ENCODE measurements at places on chromosomes 16 and 17.

DNA sequence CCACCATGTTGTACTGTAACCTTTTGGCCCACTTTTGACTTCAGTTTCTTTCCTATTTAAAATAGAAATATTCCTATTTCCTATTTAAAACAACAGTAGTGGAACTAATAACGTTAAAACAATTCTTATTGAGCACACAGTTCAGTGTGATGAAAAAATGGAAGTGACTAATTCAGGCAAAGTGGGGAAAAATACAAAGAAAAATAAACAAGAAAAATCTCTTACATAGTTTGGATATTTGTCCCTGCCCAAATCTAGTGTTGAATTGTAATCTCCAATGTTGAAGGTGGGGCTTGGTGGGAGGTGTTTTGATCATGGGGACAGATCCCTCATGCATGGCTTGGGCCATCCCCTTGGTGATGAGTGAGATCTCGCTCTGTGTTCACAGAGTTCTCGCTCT, 198.1 kb upstream of the CPHXL start:
- no peak for DNase-seq

DNA sequence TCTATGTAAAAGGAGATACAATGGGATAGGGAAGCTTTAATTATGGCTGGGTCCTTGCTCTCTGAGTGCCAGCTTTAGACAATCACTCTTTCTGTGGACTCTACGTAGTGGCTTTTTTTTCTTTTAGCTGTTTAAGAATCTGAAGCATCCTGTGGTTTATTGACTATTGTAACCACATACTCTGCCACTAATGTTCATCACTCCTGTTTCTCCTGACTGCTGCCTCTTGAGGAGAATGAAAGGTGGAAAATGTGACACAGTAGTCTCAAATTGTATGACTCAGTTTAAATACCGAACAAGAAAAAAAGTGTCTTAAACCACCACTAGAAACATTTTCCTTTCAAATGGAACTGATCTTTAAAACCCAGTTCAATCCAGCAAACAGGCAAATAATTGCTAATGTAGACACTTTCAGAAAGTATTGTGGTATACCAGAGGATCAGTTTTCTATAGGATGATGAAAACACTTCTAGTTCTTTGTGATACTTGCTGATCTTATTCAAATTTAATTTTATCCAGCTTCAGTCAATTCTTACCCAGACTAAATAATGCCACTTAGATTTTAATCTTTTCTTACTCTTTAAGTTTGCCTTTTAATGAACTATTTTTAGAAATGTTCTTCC, 302.7 kb upstream of the PMFBP1 start:
- no peak for DNase-seq

DNA sequence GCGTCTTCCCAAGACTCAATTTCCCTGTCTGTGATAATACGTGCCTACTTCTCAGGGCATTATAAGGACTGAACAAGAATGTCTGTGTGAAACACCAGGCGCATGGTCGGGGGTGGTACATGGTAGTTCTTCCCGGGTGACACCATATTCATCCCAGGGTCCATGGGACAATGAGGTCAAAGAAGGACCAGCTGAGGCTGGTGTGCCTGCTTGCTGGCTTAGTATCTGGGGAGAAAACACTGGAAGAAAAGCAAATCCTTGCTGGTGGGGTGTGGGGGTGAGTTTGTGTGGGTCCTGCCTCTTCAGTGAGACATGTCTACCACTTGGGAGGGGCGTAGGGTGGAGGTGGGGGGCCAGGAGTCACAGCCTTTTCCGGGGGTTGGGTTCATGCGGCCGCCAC, 174.2 kb downstream of the RAB11FIP4 start:
- DNase-seq, result no peak

DNA sequence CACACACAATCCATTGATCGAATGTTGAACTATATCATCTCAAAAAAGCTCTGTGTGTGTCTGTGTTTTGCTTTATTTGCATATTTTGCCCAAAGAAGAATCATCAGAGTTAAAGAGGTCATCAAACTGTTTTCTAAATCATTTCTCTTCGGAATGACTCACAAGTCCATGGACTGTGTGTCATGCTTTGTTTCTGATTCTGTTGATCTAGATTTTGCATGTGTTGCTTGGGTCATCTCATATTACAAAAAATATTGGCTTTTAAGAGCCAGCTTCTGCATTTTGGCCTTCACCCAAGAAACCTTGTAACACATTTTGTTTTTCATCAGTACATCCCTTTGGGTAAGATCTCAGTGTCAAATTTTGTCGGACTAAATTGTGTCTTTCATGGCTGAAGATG, 471.2 kb upstream of the HSBP1 start:
- no peak for DNase-seq

- DNase-seq, result no peak
Observed at GRCh38 chr16:15880434-15881308, 7.7 kb downstream of the CEP20 start.

DNA sequence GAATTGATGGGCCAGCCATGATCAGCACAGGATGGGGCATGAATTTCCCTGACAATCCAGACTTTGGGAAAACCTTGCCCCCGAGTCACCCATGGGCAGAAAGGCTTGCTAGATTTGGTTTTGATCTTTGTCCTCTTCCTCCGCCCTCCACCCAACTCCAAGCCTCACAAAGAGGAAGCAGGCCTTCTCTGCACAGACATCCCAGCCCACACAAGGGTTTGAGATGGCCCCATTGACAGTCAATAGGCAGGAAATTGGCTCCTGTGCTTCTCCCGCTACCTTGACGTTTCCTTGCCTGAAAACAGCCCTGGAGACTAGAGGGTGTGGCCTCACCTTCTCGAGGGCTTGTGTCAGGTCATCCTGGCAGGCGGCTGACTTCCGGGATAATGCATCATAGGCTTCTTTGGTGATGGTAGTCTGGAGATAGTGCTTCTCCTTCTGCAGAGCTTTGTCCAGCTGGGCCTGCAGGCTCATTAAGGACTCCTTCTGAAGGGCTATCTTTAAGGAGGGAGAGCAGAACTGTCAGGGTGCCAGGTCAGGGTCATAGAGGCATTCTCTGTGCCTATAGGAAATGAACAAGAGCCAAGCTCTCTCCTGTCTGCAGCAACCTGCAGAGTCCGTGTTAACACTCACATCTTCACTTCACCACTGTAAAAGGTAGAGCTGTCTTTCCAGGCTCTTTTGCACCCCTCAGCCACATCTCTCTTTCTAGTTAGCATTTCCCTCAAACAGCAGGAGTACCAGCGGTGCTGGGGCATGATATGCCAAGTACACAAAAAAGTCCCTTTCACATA, 32.2 kb downstream of the DHX38 start:
- no peak for DNase-seq

DNA sequence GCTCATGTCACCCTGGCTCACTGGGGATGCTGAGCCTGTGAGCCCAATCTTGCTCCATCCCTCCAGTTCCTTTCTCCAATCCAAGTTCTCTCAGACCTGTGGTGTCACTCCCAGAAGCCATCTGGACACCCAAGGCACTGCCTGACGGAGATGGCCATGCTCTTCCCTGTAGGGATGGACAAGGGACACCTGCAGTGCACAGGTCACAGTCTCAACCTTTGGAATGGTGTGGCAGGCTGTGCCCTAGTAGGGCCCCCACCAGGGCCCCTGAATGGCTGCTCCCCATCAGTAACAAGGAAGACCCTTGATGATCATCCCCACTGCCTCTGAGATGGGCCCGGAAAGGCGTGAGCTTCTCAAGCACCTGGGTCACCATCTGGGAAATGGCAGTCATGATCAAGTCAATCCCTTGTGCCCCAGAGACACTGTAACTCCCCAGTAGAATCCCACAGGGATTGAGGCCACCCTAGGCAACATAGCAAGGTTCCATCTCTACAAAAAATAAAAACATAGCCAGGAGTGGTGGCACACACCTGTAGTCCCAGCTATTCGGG, 822.5 kb downstream of the KCNJ18 start:
- DNase-seq, result no peak

DNA sequence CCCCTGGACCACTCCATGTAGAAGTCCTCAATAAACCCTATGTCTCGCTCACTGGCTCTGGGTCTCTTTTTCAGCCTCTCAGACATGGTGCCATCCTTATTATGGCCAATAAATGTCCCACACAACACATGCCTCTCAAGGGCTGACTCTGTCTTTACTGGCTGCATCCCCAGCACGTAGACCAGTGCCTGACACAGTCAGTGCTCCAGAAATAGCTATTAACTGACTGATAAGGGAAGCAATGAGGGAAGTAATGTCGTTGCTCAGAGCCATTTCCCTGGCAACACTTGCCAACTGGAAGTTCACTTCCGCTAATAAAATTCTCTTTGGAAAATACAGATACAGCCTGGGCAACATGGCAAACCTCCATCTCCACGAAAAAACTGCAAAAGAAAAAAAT, 19.1 kb upstream of the APOH start:
- no peak for DNase-seq

GRCh38 chr17:57480438-57481196, 224.3 kb downstream of the MSI2 start:
- DNase-seq, result peak; percentile 51

DNA sequence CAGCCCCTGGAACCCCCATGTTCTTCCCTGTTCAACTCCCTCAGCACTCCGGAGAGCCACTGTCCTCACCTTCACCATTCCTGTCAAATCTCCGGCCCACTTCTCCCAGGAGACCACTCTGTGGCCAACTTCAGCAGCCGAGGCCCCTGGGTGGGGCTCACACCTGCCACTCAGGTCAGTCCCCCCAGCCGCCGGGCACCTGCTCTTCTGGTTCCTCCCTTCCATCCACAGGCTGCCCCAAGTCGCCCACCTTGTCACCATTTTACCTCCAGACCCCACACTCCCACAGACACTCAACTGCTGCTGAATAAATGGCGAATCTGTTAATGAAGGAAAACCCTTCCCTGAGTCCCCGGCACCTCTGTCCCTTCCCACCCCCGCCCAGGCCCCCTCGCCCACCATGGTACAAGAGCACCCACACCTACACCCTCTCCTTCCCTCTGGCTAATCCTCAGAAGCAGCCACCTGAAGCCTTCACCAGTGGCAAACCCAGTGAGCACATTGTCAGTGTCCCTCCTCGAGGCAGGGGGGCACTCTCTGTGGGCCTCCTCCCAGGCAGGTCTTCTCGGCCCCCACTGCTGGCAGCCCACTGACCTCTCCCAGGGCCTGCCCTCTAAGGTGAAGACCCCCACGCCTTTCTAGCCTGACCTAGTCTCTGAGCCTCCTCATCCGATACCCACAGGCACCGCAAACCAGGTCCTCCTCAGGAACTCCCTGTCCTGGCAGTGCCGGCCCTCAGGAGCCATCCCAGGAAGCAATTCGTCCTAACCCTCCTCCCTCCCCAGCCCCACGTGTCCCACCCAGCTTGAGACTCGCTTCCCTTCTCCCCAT, 8.2 kb downstream of the CANT1 start:
- no peak for DNase-seq

DNA sequence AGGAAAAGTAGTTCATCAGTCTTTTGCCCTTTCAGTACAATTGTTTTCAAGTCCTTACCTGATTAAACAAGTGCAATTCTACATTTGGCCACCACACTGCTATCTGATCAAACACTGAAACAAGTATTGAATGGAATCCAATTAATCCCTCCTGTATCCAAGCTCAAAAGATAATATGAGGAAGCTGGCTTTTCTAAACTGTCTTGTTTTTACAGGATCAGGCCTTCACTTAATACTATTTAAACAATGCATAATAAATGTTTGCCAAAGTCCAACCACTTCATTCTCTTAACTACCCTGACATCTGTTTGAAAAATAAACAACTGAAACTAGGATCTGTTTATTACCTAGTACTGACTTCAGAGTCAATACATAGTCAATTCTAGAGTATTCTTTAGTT, 131.6 kb downstream of the MRTFB start:
- no peak for DNase-seq

- no peak for DNase-seq
Observed at GRCh38 chr17:298791-299450, 53.7 kb downstream of the RPH3AL start.

DNA sequence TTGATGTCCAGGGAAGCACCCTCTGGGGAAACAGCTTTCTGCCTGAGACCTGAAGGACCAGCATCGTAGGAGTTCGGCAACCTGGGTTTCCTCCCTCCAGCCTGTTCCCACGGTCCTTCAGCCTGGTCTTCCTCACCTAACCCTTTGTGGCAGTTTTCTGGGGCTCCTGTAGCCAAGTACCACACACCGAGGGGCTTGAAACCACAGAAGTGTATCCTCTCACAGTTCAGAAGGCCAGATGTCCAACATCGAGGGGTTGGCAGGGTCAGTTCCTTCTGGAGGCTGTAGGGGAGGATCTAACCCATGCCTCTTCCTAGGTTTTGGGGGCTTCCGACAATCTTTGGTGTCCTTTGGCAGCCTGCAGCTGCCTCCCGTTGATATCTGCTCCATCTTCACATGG, 381.0 kb upstream of the TNRC6C start:
- no peak for DNase-seq

DNA sequence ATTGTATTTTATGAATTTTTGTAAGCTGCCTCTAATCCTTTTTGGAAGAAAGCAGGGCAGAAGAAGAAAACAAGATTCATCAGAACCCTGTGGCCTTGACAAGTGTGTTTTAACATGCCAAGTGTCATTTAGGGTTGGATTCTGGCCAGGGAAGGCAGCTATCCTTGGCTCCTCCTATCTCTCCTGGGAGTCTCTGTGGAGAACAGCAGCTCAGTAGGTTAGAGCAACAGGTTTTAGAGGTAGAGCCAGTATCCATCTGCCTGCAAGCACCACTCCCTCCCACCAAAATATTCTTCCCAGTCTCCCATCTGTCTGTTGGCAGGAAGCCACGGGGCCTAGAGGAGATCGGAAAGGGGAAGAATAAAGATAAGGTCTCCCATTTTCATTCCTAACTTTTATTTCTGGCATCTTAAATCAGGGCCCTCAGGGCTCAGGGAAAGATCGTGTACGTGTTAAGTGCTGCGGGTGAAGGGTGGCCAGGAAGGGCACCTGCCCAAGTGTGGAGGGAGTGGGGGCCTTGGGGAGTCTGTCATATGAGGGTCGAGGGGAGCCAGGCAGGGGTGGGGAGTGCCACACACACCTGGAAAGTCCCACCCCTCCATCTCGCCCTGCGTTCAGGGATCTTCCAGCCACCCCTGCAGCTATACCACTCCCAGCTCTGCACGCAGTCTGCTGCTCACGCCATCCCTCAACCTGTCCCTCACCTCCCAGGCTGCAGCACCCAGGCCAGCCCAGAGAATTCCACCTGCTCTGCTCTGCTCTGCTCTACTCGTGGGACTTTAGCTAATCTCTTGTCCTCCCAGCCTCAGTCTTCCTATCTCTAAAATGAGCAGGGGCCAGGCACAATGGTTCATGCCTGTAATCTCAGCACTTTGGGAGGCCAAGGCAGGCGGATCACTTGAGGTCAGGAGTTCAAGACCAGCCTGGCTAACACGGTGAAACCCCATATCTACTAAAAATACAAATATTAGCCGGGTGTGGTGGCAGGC, 17.1 kb upstream of the CPSF4L start:
- DNase-seq, result no peak

GRCh38 chr16:10729104-10730048, 14.3 kb upstream of the NUBP1 start:
- DNase-seq, result peak; percentile 78
